Activated CD8-positive, alpha-beta memory T cell treated with anti-CD3 and anti-CD28 coated beads for 1 hour (primary cell): ENCODE measurements at places on chromosomes 2 and 18.

- no peak for DNase-seq
Measured at GRCh38 chr2:236928380-236929037, 157.2 kb upstream of the COPS8 start.

DNA sequence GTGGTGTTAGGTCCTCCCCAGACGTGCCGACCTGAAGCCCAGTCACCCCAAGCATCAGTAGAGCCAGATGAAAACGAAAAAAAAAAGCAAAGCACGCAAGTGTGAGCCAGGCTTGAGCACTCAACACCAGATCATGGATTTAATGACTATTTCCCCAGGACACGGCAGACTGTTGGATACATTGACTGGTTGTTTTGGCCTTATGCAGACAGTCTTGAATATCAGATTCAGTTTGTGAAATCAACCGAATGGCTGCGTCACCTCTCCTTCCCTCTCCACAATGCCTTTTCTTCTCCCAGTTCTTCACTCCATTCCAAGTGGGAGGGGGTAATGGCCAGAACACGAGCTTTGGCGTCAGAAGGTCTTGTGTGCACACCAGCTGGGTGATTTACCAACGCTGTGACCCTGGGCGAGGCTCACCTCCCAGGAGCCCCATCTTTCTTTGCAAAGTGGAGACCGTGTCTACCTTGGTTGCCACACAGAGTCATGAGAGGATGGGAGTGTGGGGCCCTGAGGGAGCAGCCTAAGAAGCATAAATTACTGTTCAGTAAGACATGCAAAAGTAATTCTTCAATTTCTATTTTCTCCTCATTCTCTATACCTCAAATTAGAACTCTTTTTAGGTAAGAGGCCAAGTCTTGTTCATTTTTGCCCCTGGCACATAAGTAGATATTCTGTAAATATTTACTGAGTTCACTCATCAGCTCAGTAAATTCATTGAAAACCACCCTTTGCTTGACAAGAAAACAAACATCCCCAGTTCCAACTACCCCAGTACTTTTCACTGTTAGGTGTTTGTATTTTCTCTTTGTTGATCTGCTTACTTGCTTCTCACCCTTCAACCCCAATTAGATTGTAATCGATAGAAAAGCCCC, 181.1 kb upstream of the COPS8 start:
- no peak for DNase-seq

- no peak for DNase-seq
Measured at GRCh38 chr18:70142001-70142400, 63.5 kb downstream of the RTTN start.

GRCh38 chr18:33745151-33745795, 167.3 kb downstream of the ASXL3 start:
- DNase-seq: no peak

GRCh38 chr2:233152541-233152940, 92.4 kb downstream of the INPP5D start:
- DNase-seq: no peak

DNA sequence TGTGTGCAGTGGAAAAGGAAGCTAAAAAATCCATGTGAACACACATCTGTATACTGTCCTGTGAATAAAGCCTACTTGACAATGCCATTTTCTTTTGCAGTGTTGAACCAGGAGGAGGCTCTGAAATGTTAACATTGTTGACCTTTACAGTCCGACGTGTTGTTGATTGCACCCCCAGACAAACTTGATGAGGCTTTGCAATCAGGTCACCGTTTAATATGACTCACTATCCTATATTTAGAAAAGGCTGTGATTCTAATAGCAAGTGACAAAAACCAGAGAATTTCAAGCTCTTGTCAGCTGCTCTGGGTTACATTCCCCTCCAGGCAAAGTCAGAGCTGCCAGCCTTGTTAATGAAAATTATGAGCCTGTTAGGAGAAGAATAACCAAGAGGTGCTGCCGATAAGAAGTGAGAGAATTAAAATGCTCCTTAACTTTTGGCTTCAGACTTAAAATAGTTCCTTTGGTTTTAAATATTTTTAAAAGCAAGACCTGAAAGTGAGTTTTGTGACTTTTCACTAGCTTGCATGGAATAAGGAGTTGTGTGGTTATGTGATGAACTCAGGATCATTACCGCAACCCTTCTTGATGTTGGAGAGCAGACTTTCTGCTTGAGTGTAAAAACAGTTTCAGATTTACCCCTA, 162.1 kb downstream of the QPCT start:
- DNase-seq: no peak

- no peak for DNase-seq
Measured at GRCh38 chr18:3655254-3656050, 205.5 kb downstream of the TGIF1 start.

GRCh38 chr18:25329783-25330182, 22.2 kb downstream of the ZNF521 start:
- DNase-seq: no peak

- DNase-seq: no peak
Measured at GRCh38 chr2:239165206-239165831, 235.5 kb downstream of the HDAC4 start.

DNA sequence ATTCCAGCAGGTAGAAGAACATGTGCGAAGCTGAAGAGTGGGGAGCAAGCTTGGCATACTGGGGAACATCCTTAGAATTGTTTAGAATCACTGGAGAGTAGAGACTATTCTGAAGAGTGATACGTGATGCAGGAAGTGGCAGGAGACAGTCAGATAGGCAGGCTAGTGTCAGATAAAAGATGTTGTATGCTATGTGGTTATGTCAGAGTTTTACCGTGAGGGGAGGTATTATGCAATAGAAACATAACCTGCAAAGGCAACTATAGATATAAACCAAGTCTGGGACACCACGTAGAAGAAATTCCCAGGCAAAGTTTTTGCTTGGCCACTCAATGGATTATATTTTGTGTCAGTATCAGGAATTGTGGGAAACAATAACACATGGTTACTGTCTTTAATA, 62.0 kb upstream of the ZSWIM2 start:
- DNase-seq: no peak

- DNase-seq: no peak
Measured at GRCh38 chr2:240240017-240240734, 99.7 kb upstream of the OTOS start.

GRCh38 chr2:17107151-17107550, 411.1 kb downstream of the RAD51AP2 start:
- no peak for DNase-seq

DNA sequence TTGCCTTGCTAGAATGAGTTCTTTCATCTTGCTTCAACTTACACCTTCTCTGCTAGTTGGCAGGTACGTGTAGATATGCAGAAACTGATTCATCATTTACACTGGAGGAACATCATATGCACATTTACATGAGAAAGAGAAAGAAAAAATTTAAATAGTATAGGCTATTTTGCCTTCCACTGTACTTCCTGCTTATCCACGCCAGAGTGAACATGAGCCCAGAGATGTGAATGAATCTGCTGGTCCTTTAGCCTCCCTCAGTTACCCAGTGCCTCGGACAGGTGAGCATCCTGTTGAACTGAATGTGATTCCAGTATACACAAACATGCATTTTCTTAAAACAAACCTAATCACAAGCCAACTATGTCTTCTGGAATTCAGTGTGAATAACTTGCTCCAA, 83.6 kb downstream of the SESTD1 start:
- DNase-seq: no peak

DNA sequence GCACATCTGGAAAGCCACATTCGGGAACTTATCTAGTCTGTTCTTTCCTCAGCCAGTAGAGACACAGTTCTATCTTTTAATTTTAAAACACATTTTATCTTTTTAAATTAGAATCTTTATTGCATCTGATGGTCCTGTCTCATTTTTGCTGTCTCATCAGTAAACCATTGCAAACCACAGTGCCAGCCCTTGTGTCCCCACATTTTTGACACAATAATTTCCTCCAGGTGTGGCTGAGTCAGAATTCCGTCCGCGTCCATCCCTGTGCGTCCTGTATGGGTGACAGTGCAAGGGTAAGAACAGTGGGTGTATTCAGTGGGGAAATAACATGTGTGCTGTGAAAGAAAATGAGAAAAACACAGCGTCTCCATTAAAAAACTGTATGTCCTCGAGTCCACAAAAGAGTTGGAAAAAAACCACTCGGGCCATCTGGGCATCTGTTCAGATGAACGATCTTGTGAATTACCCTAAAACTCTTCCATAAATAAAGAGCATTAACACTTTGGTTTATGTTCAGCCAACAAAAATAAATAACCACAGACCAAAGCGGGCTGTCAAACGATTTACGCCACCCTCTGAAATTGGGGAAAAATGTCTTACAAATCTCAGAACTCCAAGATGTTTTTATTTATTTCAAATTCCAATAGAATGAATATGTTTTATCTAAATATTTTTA, 137.3 kb downstream of the ZNF516 start:
- DNase-seq: no peak

- no peak for DNase-seq
Measured at GRCh38 chr2:60534052-60534685, 19.3 kb downstream of the BCL11A start.

DNA sequence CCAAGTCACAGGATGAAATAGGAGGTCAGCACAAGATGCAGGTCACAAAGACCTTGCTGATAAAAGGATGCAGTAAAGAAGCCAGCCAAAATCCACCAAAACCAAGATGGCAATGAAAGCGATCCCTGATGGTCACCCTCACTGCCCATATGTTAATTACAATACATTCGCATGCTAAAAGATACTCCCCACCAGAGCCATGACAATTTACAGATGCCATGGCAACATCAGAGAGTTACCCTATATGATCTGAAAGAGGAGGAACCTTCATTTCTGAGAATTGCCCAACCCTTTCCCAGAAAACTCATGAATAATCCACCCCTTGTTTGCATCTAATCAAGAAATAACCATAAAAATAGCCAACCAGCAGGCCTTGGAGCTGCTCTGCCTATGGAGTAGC, 709.8 kb downstream of the METTL4 start:
- DNase-seq: no peak

DNA sequence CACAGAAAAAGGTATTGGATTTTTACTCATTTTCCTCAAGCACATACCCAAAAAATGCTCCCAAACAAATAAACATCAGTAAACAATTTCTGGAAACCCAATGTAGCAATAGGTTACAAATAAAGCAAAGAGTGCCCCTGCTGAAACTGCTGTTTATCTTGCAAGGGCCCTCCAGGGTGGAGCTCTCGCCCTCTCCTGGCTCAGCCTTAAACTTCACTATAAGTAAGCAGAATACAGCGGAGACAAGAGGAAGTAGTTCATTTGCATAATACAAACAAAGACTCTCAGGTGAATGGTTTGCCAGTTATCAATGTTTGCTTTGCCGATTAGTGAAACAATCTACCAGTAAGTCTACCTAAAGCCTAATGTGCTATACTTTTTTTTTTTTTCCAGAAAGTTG, 437.6 kb downstream of the DLGAP1 start:
- no peak for DNase-seq

GRCh38 chr2:1049691-1050090, 99.0 kb downstream of the SNTG2 start:
- no peak for DNase-seq

DNA sequence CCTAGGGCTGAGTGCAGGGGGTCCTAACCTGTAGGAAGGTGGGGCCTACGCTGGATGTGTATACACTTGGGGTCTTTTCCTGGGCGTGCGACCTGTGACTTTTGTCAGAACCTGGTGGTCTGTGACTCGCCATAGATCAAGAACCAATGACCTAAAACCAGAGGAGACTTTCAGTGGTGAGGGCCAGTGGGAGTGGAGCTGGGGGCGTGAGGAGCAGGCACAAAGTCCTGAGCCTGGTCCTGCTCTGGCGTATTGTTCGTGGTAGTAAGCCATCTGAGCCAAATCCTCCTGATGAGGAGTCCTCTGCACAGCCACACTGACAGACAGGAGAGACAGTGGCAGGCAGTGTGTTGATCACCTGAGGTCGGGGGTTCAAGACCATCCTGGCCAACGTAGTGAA, 8.9 kb downstream of the INPP4A start:
- no peak for DNase-seq

GRCh38 chr2:158730621-158731140, 64.4 kb upstream of the DAPL1 start:
- no peak for DNase-seq

- no peak for DNase-seq
Measured at GRCh38 chr2:236704887-236705286, 135.3 kb downstream of the ACKR3 start.

- no peak for DNase-seq
Measured at GRCh38 chr2:127508631-127509034, 17.7 kb downstream of the IWS1 start.

GRCh38 chr2:1652034-1652790, 92.1 kb downstream of the PXDN start:
- no peak for DNase-seq

DNA sequence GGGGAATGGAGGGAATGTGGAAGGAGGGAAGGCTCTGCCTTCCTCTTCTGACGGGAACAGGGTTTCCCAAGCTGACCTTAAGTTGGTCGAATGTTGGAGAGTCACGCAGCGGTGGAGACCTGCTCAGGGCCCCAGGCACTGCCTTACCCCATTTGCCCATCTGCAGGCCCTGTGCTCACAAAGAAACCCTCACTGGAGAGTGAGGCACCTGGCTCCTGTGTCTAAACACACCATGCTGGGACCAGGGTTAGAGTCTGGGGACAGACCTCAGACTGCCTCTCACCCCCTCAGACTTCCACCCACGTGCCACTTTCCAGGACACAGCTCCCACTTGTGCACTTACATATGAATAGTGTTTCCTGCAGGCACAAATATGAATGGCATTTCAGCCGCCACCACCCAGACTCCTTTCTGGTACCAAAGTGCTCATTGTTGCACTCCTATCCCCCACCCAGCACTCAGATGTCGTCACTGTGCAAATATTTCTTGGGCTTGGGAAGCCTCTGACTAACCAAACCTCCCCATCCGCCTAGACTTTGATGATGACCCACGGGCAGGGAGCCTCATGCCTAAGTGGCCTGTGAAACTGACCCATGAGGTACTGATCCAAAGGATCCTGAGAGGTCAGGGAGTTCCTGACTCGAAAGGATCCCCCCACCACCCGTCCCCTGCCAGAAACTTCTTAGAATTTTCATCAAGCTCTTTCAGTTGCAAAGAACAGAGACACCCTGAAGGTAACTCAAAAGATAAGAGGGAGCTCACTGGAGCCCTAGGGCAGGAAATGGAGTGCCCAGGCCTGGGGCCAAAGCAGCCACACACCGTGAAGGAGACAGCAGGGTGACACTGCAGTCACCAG, 78.3 kb downstream of the STPG4 start:
- no peak for DNase-seq

- no peak for DNase-seq
Measured at GRCh38 chr18:26383454-26384270, 157.4 kb downstream of the TAF4B start.

DNA sequence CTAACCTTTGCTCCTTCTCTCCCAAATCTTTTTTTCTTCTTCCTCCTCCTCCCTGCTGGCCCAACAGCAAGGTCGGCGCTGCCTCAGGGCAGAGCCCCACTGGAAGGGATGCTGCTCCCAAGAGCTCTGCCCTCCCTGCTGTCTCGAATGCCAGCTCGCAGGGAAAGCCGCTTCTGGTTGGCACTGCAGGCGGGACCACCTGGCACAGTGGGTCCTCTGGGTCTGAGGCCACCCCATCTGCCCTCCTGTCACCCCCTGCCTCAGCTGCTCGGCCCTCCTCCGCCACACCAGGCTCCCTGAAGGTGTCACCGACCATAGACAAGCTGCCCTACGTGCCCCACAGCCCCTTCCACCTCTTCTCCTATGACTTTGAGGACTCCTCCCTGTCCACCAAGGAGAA, 176.3 kb downstream of the TPGS2 start:
- DNase-seq: no peak

- DNase-seq: no peak
Measured at GRCh38 chr2:233693963-233694362, 1.3 kb downstream of the UGT1A6 start.

- DNase-seq: no peak
Measured at GRCh38 chr2:169755083-169755870, 21.6 kb downstream of the KLHL23 start.
